Activated CD4-positive, CD25-positive, alpha-beta regulatory T cell treated with anti-CD3 and anti-CD28 coated beads, Interleukin-2, amount 50 U/mL, for 24 hours (primary cell): ENCODE measurements at places on chromosomes 11 and 22.

DNA sequence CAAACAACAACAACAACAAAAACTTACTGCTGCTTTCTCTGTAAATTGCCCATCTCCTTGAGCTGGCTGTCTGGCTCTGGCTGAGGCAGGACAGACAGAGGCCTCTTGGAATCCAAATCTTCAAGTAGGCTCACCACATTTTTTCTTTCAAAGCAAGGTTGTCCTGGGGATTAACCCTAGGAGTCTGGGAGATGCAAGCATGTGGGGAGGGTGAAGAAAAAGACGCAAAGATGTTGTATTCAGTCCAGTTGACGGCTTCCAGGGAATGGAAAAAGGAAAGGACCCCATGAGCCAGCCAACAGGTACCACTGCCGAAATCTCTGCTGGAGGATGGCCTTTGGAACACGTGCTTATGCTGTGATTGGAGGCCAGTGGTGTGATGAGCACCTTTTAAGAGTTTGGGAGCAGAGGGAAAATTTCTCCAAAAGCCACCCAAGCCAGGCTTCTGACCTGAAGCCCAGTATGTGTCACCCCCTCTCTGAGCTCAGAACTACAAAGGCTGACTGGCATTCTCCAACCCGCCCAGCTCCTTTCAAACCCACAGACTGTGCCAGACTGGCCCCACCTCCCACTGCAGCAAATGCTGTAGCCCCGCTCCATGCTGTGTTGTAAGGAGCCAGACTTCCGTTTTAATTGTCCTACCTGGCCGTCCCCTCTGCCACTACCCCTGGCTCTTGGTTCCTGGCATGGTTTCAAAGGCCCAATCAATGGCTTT is 10.8 kb downstream of the BLID start:
- ATAC-seq, result no peak

GRCh38 chr22:23970816-23971486 is 3.3 kb downstream of the DDT start:
- no peak for ATAC-seq

DNA sequence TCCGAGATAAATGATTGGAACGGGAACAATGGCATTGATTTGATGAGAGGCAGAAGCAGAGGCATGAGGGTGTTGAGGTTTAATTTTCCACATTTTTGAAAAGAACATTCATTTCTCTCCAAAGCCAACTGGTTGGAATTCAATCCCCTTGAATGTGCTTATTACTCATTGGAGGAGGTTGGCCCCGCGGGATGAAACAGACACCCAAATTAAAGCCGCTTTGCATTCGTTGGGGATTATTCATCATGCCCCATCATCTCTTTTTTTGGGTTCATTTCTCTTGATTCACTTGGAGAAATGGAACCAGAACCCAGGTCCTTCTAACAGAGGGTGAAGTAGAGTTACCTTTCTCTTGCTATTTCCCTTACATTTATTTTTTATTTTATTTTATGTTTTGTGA is 47.6 kb upstream of the PARVG start:
- ATAC-seq, result no peak

DNA sequence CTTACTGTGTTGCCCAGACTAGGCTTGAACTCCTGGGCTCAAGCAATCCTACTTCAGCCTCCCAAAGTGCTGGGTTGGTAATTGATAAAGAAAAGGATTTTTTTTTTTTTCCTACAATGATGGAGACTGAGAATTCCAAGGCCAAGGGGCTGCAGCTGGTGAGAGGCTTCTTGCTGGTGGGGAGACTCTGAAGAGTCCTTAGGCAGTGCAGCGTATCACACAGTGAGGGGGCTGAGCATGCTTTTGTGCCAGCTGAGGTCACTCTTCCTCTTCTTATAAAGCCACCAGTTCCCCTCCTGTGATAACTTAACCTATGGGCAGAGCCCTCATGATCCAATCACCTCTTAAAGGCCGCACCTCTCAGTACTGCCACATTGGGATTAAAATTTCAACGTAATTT is 28.2 kb upstream of the CCDC81 start:
- ATAC-seq, result no peak

- no peak for ATAC-seq
Measured at GRCh38 chr11:11215944-11216343, 137.1 kb downstream of the CSNK2A3 start.

- no peak for ATAC-seq
Measured at GRCh38 chr11:113341388-113342165, 27.2 kb downstream of the TTC12 start.

DNA sequence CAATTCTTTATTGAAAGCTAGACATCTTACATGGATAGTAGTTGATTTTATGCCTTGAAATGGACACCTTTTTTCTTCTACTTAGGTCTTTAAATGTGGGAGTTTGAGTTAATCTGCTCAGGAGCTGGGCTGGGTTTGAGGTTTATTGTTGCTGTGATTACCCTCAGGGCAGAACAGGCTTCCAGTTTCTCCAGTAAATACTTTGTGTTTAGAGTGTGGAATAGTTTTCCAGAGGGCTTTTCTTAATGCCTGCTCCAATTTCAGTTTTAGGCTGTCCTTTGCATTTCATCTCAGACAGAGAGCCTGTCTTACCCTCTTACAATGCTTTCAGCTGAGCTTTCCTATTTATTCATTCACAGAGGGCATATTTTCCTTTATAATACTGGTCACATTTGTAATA is 69.9 kb upstream of the ADORA2A start:
- no peak for ATAC-seq

- no peak for ATAC-seq
Measured at GRCh38 chr11:17554487-17554886, 7.4 kb downstream of the OTOG start.

- no peak for ATAC-seq
Measured at GRCh38 chr11:83951521-83951920, 665.4 kb upstream of the CCDC90B start.

DNA sequence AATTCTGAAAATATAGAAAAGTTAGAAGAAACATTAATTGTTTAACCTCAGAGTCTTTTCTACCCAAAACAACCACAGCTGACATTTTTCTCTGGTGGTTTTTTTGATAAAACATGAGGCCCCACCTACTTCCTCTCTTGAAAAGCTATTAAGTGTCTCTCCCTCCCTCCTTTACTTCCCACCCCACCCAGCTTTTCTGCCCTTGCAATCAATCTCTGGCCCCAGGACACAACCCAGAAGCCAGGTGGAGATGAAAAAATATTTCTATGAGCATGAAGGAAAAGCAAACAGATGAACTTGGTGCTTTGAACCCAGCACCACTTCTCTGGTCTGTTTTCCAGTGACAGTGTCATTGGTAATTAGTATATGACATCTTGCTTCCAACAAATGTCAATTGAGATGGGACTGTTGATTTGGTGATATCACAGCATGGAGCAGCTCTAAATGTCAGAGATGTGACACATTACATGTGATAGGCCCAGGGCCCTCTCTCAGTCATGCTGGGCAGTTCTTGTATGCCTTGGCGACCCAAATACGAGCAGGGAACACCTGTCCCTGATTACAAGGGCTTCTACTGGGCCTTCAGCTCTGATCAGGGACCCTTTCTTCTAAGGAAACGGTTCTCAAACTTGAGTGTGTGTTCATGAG is 23.9 kb upstream of the TMPRSS13 start:
- ATAC-seq, result peak; percentile 24

- ATAC-seq, result no peak
Measured at GRCh38 chr11:92393218-92393617, 168.6 kb downstream of the FAT3 start.
